ENCODE measurements at places on chromosomes 3 and 15.

GRCh38 chr3:111103807-111104206 lies 32.2 kb downstream of the NECTIN3 start:
- DNase-seq: no peak

DNA sequence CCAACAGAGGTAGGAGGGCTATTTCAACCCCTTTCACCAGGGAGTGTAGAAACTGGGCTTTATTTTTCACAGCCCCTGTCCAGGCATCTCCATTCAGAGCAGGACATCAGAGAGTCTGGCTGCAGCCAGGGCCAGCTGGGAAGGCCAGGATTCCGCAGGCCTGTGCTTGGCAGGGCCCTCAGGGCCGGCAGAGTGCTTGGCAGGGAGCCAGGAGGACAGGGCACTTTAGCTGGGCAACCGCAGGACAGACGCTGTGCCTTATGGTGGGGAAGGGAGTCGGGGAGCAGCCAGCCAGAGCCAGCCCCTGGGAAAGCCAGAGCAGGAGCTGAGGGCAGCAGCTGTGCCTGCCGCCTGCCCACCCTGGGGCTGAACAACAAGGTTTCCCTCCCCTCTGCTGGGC lies 34.5 kb upstream of the IQCF6 start:
- no peak for DNase-seq

DNA sequence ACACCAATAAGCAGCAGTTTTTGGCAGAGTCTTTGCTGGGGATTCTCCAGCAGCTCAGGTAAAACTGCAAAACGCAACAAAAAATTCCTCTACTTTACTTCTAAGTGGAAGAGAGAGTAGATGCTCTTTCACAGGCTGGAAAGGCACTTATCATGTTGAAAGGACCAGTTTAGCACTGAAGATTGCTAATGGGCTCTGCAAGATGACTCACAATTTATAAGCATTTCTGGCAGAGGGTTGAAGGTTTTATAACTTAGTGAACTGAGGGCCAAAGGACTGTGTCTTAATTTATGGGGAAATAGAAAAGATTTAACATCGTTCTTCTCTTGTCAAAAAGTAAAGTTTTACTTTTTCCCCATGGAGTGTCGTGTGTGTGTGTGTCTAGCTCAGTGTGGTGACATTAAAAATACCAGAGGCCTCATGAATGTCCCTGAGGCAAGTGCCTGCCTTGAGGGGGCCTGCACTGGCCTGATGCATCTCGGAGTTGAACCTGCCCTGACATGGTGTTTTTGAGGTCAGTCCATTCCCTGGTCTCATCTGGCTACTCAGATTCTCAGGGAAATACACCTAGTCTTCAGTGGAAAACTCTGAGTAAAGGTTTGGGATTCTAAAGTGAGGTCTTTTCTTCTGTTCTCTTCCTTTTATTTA lies 1092.0 kb downstream of the NAALADL2 start:
- DNase-seq: no peak

DNA sequence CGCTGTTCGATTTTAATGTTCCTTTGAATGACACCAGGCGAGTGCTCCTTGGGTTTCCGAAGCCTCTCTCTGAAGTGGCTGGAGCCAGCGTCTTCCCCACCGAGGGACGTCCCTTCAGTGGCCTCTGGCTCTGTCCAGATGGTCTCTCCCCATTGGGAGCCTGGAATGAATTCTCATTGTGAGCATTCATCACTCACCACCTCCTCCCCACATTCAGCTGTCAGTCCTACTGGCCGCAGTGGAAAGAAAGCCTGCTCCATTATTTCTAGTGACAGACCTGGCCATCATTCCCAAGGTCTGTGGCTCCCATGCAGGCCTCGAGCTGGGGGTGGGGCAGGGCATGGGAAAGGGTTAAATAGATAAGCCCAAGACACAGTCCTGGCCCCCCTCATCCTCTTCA lies 35.2 kb downstream of the ZNF710 start:
- DNase-seq: no peak

- no peak for DNase-seq
These were observed 109.6 kb upstream of the TMCO5A start for GRCh38 chr15:37824717-37825382.

DNA sequence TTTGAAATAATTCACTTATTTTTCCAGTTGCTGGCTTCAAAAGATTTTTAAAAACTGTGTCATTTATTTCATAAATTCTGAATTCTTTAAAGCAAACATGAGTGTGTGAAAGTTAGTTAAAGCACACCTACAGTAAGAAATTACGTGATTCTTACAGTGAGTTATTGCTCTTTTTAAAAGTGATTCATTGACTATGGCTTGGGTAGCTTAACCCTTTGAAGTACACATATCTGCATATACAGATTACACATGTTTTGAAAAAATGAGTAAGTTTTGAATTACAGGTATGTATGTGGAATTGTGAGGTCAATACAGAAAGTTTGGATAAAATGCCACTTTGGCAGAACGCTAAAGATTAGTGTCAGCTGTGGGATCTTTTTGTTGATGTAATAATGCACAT lies 64.5 kb upstream of the MBNL1 start:
- DNase-seq: no peak

GRCh38 chr15:40357246-40357645 lies 773 bp upstream of the DISP2 start:
- no peak for DNase-seq

- DNase-seq: no peak
These were observed 268.5 kb downstream of the CD47 start for GRCh38 chr3:107822308-107822707.

- no peak for DNase-seq
These were observed 42.9 kb downstream of the TBC1D2B start for GRCh38 chr15:78034495-78035191.

DNA sequence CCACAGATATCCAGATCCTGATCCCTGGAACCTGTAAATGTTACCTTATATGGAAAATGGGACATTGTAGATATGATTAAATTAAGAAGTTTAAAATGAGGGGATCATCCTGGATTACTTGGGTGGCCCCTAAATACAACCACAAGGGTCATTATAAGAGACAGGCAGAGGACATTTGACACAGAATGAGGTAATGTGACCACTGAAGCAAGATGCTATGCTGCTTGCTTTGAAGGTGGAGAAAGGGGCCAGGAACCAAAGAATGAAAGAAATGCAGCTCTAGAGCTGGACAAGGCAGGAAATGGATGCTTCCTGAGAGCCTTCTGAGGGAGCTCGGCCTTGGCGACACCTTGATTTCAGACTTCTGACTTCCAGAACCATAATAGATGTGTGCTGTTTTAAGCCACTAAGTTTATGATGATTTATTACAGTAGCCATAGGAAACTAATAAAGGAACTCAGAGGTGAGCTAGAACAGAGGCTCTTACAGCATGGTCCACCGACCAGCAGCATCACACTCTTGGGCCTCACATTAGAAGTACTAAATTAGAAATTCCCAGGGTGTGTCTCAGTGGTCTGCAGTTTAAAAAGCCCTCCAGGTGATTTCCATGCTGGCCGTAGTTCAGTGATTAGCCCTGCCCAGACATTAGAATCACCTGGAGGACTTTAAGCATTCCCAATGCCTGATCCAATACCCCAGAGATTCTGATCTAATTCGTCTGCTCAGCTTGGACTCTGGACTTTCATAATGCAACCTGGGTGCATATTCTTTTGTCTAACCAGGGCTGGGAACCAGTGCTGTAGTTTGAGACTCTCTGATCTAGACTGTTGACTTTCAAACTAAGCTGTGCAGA lies 7.5 kb downstream of the COLQ start:
- DNase-seq: no peak

DNA sequence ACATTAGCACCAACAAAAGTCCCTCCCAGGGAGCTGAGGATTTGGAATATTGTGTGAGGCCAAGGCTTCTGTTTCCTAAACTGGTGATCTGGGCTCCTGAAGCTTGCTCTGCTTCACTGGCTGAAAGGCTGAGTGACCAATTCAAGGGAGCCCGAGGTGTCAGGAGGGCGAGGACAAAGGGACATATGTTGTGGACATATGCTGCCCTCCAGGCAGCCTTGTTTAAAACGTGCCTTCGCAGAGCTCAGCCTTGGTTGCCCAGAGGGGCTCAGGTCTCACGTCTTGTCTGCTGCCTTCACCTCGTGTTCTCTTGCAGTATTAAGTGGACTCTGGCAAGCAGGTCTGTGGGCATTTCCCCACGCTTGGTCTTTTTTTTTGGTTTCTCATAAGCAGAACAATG lies 7.0 kb downstream of the SLCO3A1 start:
- no peak for DNase-seq

GRCh38 chr3:101066711-101067129 lies 73.5 kb upstream of the ABI3BP start:
- no peak for DNase-seq

DNA sequence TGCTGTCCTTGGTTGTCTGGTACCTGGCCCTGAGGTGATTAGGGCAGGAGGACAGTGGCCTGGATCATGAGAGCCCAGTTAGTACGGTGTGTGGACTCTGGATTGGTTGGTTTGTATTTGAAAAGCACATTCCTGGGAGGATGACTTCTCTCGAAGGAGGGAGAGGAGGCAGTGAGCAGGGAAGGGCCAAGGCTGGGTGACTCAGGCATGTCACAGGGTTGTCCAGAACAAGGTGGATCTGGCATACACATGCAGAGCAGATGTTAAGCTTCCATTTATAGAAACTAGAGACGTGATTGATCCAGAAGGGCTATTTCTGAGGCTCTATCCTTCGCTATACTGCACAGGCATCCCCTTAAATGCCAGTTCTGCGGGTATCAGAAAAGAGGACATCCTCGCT lies 34.4 kb downstream of the FAM240A start:
- no peak for DNase-seq

GRCh38 chr3:43786102-43786501 lies 95.4 kb downstream of the ABHD5 start:
- no peak for DNase-seq

DNA sequence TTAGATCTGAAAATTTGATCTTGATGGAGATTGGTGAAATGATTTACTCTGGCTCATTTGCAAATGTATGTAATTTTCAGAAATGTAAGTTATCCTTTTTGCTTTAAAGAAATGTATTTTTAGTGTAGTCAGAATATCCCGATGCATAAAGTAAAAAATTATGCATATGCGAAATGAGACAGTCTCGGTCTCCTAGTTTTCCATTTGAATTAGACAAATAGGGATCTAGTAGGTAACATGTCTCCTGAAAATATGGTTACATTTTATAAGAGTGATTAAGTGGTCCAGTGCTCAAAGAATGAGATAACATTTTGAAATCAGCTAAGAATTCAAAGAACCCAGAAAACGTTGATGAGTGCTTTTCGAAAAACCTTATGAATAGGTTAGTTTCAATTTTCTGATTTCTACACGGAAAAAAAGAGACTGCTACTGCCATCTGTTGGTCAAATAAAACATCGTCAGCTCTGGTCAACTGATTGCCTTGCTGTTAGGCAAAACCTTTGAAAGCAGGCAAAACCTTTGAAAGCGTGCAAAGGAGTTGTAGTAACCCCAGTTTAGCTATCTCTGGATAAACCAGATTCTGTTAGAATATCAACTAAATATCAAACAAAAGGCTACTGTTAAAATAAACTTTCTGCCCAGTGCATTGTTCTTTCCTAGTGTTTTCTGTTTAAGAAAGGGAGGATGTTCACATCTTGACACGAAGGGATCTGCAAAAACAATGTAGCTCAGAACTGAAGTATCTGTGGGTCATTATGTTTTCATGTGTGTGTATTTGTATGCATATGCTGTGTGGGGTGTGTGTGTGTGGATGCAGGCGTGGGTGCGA lies 59.3 kb upstream of the CHMP2B start:
- DNase-seq: no peak

- DNase-seq: no peak
These were observed 12.2 kb upstream of the ZNF197 start for GRCh38 chr3:44612678-44613077.

GRCh38 chr3:87553058-87553457 lies 276.7 kb upstream of the POU1F1 start:
- DNase-seq: no peak

- no peak for DNase-seq
These were observed 99.1 kb downstream of the MESD start for GRCh38 chr15:80890341-80891005.

DNA sequence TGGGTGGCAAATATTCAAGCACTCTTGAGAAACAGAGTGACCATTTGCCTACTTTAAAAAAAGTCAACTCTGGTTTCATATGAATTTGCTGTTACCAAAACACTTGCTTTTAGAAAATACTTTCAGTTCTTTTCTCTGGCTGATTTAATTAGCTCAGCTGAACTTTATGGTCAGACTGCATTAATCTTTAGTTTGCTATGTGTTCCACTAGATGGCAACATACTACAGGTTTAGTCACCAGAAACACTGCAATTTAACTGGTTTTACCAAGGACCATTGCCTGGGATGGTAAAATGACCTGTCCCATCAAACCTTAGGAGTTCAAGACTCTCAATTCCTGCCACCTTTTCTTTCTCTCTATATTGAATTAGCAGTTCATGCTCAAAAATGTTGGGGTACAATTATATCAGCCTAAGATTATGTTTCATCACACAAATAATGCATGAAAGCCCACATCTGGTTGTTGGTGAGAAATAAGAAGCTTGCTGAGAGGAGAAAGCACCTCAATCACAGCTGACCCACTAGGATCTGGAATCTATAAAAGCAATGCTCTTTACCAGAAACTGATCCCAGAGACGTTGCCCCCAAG lies 14.2 kb downstream of the EIF4E3 start:
- DNase-seq: no peak

DNA sequence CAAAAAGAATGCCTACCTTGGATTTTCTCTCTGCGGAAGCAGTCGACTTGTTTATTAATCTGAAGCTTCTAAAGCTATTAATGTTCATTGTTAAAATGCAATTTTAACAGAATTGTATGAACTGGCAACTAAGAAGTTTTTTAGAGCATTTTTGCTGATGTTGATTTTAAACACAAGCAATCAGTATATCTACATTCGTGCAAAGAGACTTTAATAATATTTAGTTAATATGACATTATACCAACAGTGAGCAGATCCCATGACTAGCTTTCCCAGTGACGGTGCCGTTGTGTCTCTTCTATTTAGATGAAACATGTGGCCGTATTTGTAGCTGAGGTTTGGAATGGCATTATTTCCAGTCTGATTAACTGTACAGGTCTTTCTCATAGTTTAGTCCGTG lies 88.0 kb downstream of the PEX5L start:
- DNase-seq: no peak

DNA sequence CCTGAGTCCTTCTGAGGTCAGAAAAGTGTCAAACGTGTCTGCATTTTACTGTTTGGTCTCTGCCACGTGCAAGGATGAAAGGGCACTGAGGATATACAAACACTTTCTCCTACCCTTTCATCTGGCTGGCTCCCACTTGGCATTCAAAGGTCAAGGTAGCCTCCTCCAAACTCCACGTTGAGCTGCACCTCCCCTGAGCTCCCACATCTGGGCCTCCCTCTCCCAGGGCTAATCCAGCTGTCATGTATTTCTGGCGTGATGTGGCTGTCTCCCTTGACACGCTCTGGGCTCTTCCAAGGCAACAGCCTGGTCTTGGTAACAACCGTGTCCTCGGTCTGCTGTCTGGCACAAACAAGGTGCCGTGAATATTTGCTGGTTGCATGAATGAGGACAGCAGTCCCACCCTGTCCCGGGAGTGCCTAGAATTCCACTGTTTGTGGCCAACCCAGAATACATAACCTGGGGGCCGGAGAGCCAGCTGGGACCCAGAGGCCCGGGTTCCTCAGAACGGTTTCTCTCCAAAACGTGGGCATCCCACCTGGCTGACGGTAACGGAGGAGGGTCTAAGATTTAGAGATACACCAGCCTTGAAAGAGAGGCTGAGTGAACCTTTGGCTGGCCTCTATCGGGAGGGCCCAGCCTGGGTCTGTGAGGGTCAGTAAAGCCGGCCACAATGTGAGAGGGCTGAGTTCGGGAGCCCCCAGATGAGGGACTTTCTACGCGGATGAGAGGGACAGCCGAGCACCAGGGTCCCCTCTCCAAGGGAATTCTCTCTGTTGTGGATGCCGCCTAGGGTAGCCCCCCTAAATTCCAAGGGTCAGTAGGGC lies 767 bp downstream of the GLT8D1 start:
- no peak for DNase-seq

- no peak for DNase-seq
These were observed 330.7 kb upstream of the SLCO3A1 start for GRCh38 chr15:91522605-91523332.

Measured in cortex of kidney (tissue), 1 donor.